ENCODE measurements at places on chromosomes 7 and 10.
A peak's percentile ranks its signal among the peaks of the same experiment; 100 is the strongest.

- no peak for DNase-seq
Observed at GRCh38 chr10:60648761-60649160, 129.5 kb upstream of the CDK1 start.

DNA sequence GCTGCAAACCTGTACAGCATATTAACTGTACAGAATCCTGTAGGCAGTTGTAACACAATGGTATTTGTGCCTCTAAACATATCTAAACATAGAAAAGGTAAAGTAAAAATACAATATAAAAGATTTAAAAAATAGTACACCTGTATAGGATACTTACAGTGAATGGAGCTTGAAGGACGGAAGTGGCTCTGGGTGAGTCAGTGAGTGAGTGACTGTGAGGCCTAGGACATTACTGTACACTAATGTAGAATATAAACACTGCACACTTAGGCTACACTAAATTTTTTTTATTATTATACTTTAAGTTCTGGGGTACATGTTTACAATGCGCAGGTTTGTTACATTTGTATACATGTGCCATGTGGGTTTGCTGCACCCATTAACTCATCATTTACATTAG lies 97.3 kb upstream of the STK17A start:
- no peak for DNase-seq

DNA sequence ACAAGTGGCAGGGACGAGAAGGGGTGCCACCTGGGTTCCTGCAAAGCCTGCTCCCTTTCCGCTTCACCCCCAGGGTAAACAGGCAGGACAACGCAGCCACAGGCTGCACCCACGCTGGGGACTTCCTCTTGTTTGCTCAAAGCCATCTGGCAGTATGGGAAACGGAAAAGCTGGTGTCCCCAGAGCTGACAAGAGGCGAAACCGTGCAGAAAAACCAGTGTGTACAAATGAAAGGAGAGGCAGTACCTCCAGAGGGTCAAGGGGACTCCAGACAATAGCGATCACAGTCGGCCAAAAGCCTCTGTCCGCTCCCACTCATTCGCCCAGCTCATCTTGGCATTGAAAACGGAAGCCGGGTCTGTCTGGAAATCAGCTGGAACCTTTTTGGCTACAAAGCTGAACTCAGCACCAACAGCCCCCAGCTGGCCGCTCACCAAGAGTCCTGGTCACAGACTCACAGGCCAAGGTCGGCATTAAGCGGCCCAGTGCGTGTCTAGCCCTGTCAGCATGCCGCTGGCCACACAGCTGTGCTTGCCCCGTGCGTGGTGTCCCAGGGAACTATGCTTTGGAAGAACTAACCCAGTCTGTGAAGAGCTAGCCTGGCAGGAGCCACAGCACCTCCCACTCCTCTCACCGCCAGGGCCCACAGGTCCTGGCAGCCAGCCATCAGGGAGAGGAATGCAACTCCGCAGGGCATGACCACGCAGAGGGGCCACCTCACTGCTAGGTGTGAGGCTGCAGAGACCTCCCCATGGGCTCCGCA lies 10.4 kb downstream of the TNS3 start:
- DNase-seq: peak; percentile 85

DNA sequence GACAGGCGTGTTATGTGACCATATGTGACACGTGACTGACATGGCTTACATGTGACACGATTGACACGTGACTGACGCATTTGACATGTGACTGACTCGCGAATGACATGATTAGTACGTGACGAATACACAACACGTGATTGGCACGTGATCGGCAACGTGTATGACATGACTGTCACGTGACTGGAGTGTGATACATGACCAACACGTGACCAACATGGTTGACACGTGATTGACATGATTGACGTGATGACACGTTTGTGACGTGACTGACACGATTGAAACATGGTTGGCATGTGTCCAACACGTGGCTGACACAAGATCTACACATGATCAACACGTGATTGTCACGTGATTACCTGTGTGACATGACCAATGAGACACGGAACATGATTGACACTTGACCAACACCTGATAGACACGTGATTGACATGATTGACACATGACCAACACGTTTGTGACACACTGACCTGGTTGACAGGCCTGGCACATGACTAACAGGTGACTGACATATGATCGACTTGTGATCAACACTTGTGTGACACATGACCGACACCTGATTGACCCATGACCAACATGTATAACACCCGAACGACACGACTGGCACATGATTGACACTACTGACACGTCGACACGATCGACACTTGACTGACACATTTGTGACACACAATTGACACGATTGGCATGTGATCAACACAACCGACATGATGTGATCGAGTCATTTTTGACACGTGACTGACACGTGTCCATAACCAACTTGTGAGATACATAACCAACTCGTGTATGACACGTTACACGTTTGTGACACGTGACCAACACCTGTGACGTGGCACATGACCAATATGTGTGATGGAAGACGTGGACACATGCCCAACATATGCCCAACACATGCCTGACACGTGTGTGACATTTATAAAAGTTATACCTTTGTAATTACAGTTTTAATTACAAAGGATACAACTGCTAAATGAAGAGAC lies 21.1 kb downstream of the CRPPA start:
- DNase-seq: no peak

- peak; percentile 43 for DNase-seq
Observed at GRCh38 chr10:20105236-20105635, 289.0 kb downstream of the PLXDC2 start.

DNA sequence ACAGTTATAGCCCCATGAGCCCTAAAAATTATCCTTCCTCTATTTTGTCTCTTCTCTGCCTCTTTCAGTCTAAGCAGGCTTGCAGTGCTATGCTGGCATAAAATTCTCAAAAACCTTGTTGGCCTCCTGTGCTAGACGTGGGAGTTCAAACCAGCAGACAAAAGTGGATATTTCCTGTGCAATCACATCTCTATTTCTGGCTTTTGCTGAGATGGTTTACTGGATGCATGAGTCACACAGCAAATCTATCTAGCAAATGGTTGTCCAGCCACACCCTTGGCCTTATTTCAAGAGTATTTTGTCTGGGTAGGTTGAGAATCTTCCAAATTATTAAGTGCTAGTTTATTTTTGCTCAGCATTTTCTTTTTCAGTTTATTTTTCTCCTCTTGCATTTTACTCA lies 370.8 kb downstream of the CDC14C start:
- DNase-seq: peak; percentile 1

DNA sequence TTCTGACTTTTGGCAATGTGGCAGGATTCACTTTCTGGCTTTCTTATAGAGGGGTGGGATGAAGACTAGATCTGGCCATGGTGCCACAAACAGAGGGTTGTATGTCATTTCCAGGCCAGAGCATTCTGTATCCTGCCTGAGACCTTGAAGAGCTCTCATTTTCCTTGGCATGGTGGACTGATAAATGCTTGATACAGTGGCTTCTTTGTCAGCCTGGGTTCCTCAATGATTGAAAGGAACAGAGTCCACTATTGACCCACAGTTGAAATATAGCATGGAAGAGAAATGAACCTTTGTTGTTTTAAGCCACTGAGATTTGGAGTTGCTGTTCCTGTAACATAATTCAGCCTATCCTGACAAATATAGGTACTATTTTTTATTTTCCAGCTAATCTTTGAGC lies 462.7 kb downstream of the SUGCT start:
- no peak for DNase-seq

- DNase-seq: peak; percentile 31
Observed at GRCh38 chr7:101862280-101863220, 45.1 kb downstream of the CUX1 start.

DNA sequence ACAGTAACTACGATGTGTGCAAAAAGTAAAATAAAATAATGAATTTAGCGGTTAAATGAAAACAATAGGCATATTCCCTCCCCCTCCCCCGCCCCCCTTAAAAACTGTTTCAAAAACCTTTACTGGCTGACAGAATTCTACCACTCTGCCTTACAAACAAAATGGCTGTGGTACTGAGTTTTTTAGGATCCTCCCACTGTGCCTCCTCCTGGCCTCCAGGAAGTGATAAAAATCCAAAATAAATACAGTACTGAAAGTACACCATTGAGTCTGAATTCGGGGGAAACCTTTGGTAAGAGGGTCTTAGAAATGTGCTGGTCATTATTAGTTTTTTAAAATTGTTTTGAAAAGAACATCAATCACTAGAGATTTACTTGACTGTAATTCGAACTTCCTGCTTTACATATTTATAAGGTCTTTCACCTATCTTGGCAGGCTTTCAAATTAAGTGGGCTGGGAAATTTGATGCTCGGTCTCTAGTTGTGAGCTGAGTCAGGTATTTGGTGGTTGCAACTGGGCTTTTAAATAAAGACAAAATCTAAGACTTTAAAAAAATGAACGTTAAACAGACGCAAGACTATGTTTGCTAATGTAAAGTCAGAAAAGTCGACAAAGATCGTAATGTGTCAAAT lies 32.5 kb upstream of the EPC1 start:
- DNase-seq: peak; percentile 75

GRCh38 chr7:54799792-54800191 lies 40.8 kb upstream of the SEC61G start:
- no peak for DNase-seq

DNA sequence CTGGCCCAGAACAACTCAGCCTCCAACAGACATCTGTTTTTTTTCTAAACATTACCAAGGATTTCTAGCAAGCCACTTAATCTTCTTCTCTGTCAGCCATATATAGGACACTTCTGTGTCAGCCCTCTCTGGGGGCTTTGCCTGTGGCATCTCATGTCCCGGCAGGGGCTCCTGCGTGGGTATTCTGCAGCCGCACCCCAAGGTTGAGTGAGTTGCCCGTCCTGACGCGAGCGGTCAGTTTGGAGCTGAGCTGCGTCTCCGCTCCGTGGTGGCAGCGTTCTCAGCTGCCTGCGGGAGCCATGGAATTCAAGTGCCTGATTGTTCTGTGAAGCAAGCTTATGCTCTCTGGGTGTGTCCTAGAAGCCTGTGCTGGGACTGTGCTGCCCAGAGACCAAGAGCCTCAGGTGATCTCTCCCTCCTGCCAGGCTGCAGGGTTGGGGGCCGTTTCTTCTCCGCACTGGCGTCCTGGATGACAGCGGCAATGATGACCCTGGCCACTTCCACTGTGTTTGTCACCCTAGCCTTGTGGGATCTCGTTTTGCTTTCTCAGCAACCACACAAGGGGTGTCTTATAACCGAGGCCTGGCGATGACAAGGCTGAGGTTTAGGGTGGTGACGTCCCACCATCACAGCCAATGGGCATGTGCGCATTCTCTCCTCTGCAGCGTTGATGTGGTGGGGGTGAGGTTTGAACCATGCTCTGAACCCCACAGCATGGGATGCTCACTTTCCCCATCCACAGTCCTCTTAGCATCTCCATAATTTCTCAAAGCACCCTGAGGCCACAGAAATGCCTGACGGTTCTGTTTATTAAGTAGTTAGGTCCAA lies 612.6 kb upstream of the FOXK1 start:
- DNase-seq: no peak

GRCh38 chr10:79411546-79412495 lies 33.6 kb downstream of the ZCCHC24 start:
- no peak for DNase-seq

DNA sequence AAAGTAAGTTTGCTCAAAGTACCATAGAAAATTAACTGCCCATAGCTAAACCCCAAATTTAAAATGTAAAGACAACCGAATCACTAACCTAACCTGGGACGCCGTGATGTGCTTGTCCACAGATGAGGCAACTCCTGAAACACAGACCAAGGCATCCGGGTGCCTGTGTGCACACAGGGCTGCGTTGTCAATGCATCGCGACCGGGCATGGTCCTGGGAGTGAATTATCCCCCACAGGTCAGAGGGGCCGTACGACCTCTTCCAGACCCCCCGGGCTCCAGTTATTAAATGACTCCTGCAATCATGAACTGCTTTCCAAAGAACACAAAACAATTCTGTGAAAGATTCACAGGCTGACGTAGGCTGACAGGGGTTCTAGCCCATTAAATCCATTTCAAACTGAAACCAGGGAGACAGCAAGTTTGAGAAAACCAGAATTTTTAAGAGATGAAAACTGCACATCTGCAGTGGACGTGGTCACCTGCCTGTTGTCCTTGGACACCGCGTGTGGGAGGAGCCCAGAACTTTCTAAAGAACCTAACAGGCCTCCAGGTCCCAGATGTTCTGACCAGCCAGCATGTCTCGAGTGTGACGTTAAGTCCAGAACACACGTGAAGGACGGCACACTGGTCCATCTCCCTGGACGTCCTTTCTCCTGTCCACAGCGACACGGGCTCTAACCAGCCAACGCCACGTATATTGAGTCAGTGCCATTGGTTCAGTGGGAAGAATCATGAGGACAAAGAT lies 297.8 kb downstream of the DNAJB6 start:
- no peak for DNase-seq

- no peak for DNase-seq
Observed at GRCh38 chr7:26444555-26444954, 152.9 kb downstream of the SNX10 start.

GRCh38 chr10:87546210-87546609 lies 41.5 kb downstream of the MINPP1 start:
- DNase-seq: peak; percentile 67

- no peak for DNase-seq
Observed at GRCh38 chr10:11177381-11177780, 159.7 kb downstream of the CELF2 start.

GRCh38 chr7:67913604-67914003 lies 917.0 kb downstream of the TYW1 start:
- DNase-seq: peak; percentile 6

- peak; percentile 54 for DNase-seq
Observed at GRCh38 chr10:11058965-11059364, 41.3 kb downstream of the CELF2 start.

- no peak for DNase-seq
Observed at GRCh38 chr7:79421751-79422150, 31.7 kb downstream of the MAGI2 start.
